Chondrocyte (in vitro differentiated cells): ENCODE measurements at places on chromosomes 16 and 17. TPM values are rescaled to one million over a fixed set of nuclear protein-coding genes. Genes with fewer than 3 reads are reported as not detected.
A peak's percentile ranks its signal among the peaks of the same experiment; 100 is the strongest.

DNA sequence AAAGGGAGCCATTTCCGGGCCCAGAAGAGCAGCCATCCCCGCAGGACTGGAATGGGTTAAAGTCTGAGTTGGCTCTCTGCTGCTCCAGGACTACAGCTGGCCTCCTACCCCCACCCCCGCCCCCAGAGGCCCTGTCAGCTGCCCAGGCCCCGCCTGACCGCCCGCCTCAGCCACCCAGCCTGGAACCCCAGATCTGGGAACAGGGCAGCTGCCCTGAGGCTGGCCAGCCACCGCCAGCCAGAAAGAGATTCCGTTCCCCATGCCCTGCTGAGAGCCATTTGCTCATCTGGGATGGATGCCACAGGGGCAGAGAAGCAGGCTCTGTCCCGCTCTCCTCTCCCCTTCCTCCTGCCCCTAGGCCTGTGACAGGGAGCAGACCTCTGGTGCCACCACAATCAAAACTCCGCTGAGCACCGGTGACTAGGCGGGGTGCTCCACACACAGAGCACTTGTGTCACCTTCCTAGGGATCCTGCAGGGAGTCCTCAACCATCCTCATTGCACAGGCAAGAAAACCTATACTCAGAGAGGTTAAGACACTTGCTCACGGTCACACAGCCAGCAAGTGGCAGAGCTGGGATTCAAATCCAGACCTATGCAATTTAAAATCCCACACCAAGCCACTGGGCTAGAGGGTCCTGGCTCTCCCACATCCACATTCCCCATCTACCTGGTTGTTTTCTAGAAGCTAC, 44.1 kb downstream of the ZNF423 start:
- no peak for DNase-seq

TBC1D3E gene
- not detected in 3 replicates for total RNA-seq

DNA sequence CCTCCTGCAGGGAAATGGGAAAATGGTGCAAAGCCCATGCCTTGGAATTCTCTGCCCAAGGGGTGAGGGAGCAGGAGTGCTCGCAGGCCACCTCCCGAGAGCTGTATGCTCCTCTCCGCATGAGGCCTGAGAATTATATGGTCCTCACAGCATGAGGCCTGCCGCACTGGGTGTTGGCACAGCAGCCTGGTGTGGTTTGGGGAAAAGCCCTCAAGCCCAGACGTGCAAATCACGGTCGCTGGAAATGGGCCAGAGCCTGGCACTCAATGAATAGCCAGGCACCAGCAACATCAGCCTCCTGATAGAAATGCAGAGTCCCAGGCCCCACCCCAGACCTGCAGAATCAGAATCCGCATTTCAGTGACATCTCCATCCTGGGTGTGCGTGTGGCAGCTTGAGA, 156.4 kb upstream of the FOXF1 start:
- DNase-seq = peak; percentile 49

DNA sequence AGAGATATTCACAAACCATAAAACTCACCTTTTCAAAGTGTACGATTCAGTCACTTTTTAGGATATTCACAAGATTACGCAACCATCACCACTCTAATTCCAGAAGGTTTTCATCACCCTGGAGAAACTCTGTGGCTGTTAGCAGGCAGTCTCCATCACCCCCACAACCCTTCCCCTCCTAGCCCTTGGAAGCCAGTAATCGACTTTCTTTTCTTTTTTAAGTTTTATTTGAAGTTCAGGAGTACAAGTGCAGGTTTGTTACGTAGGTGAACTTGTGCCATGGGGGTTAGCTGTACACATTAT, 363.5 kb downstream of the CPPED1 start:
- DNase-seq = no peak

GRCh38 chr16:87437911-87438610, 45.9 kb downstream of the MAP1LC3B start:
- DNase-seq = peak; percentile 42

LRRC46 gene
- 0.35 to 0.65 TPM in 2 of 3 replicates, not detected in the other for total RNA-seq

KRTAP2-3 gene
- total RNA-seq = not detected in 3 replicates

GRCh38 chr17:75183999-75184884, 1.5 kb upstream of the SUMO2 start:
- no peak for DNase-seq

DNA sequence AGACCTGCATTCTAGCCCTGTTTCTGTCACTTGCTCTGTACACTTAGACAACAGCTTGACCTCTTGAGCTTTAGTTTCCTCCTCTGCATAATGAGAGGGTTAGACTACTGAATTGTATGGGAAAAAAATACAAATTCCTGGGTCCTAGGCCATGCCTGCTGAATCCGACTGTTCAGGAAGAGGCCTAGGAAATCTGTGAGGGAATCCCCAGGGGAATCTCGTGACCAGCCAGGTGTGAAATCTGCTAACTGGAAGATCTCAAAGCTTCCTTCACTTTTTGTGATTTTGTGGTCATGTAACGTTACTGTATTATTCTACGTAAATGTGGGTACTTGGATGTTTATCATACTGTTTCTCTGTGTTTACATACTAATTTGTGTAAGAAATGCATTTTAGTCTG, 58.2 kb downstream of the CYLD start:
- no peak for DNase-seq

DNASE1 gene
- total RNA-seq = 10.3 to 17.8 TPM (median 12.2 TPM) in 3 replicates
